ENCODE measurements at places on chromosomes 7 and 10. TPM values are rescaled to one million over a fixed set of nuclear protein-coding genes. Genes with fewer than 3 reads are reported as not detected.

DNA sequence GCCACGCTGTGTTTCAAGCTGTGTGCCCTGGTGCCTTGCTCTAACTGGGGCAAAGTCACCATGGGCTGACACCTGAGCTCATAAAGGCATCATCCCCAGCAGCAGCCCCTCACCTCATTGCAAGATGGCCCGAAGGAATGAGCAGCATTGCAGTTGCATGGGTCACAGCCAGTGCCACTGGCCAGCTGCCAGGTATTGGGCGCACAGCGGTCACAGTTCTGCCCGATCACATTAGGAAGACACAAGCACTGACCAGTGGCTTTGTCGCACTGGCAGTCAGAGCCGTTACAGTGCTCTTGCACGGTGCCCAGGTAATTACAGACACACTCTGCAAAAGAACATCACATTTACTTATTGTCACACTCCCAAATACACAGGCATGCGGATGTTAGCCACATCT is 51.1 kb downstream of the LAMB1 start:
- H3K36me3 ChIP-seq, result no peaks in the 10 kb centered on the region
- H3K4me1 ChIP-seq, result no peaks in the 10 kb centered on the region
- H3K27me3 ChIP-seq, result no peaks in the 10 kb centered on the region
- DNase-seq, result no peak
- no peak overlapping the region for H3K4me3 ChIP-seq

GRCh38 chr10:75904499-75905283 is 473.3 kb downstream of the LRMDA start:
- no peak overlapping the region for H3K4me3 ChIP-seq
- H3K27me3 ChIP-seq, result no peaks in the 10 kb centered on the region
- no peaks in the 10 kb centered on the region for H3K36me3 ChIP-seq
- no peaks in the 10 kb centered on the region for H3K4me1 ChIP-seq
- DNase-seq, result no peak
- no peak overlapping the region for H3K27ac ChIP-seq

GRCh38 chr7:92731335-92732063 is 104.9 kb downstream of the CDK6 start:
- no peak for DNase-seq
- no peaks in the 10 kb centered on the region for H3K27me3 ChIP-seq
- no peak overlapping the region for H3K27ac ChIP-seq
- no peak overlapping the region for H3K4me3 ChIP-seq

DNA sequence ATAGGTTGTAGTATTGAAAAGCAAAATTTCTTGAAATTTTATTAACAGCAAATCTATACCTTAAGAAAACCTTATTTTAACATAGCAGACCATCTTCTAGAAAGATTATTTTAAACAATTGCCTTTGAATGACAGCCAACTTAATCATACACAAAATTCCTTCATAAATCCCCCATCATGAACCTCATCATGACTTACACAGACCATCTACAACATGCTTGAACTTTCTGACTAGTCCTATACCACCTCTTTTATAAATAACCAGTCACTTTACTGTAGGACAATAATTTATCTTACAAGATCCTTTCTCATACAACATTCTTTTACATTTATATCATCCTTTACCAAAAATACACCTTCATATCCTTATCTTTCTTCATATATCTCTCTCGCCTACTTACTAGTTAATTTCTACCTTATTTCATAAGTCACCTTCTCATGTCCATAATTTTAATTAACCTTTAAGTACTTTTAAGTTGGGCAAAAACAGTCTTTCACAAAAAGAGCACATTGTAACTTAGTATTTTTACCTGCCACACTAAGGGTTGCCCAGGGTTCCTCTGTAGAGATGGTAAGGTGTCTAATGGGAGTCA is 16.6 kb upstream of the PTN start:
- peaks cover 3% of the 10 kb centered on the region for H3K36me3 ChIP-seq
- H3K4me3 ChIP-seq, result no peak overlapping the region
- H3K27ac ChIP-seq, result no peak overlapping the region
- no peak for DNase-seq
- H3K27me3 ChIP-seq, result no peaks in the 10 kb centered on the region
- H3K4me1 ChIP-seq, result no peaks in the 10 kb centered on the region

- H3K4me1 ChIP-seq, result no peaks in the 10 kb centered on the region
- H3K27me3 ChIP-seq, result no peaks in the 10 kb centered on the region
- H3K36me3 ChIP-seq, result no peaks in the 10 kb centered on the region
- no peak for DNase-seq
Observed at GRCh38 chr10:5658871-5659618, 7.3 kb downstream of the ASB13 start.

GRCh38 chr7:70098905-70099672 is 500.8 kb downstream of the AUTS2 start:
- no peak overlapping the region for H3K27ac ChIP-seq
- H3K4me3 ChIP-seq, result no peak overlapping the region
- DNase-seq, result no peak
- H3K4me1 ChIP-seq, result no peaks in the 10 kb centered on the region
- no peaks in the 10 kb centered on the region for H3K36me3 ChIP-seq

GRCh38 chr10:86284355-86285105 is 82.1 kb downstream of the GRID1 start:
- DNase-seq, result no peak
- H3K4me1 ChIP-seq, result no peaks in the 10 kb centered on the region
- H3K27ac ChIP-seq, result no peak overlapping the region
- no peaks in the 10 kb centered on the region for H3K36me3 ChIP-seq
- H3K27me3 ChIP-seq, result no peaks in the 10 kb centered on the region

DNA sequence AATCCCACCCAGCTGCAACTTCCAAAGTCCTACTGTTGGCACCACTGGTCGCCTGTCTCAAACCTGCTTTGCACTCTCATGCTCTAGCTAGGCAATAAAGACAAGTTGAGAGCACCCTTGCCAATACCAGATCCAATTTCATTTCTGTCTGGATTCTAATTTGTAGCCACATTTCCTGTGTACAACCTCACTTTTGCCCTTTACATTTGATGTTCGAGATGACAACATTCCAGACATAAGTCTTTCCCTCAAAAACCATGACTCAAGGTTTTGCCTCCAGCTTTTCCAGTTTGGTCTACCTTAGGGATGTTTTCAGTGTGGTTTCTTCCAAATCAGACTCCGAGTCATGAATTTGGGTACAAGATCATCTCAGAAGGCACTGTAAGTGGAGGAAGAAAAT is 309.0 kb downstream of the GPAM start:
- H3K27me3 ChIP-seq, result no peaks in the 10 kb centered on the region
- no peak overlapping the region for H3K4me3 ChIP-seq
- H3K36me3 ChIP-seq, result no peaks in the 10 kb centered on the region
- no peak overlapping the region for H3K27ac ChIP-seq
- no peaks in the 10 kb centered on the region for H3K4me1 ChIP-seq

DNA sequence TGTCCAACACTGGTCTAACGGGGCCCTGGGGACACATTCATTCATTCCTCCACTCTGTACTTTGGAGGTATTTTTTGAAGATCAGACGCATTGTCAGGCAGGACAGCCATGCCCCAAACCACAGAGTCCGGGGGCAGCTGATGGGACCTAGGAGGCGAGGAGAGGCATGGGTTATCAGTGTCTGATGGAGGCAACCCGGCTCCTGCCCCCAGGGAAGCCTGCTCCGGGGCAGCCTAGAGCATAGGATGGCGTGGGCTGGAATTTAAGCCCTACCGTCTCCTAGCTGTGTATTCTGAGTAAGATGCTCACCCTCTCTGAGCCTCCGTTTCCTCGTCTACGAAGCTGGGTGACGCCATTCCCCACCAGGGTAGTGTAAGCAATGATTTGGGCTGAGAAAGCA is 55.4 kb upstream of the ELN start:
- DNase-seq, result no peak
- H3K27ac ChIP-seq, result no peak overlapping the region
- no peaks in the 10 kb centered on the region for H3K27me3 ChIP-seq
- no peaks in the 10 kb centered on the region for H3K4me1 ChIP-seq
- no peak overlapping the region for H3K4me3 ChIP-seq

GRCh38 chr7:34191771-34192479 is 286.6 kb downstream of the BMPER start:
- DNase-seq, result no peak
- no peaks in the 10 kb centered on the region for H3K27me3 ChIP-seq
- H3K27ac ChIP-seq, result no peak overlapping the region
- H3K36me3 ChIP-seq, result no peaks in the 10 kb centered on the region
- H3K4me3 ChIP-seq, result no peak overlapping the region
- H3K4me1 ChIP-seq, result no peaks in the 10 kb centered on the region

DNA sequence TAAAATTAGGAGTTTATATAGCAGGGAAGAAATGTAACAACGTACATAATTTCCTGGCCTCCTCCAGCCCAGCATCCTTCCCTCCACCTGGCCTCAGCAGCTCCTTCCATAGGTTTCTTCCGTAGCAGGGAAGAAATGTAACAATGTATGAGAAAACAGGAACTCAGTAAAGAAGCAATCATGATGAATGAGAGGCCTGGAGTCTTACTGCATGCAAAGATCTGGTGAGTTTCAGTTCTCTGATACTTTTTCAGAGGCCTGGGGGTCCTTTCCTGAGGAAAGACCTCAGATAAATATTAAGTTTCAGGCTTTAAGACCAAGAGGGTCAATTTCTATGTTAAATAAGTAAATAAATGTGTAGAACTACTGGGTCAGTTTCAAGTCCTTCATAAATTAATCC is 155.7 kb upstream of the C7orf33 start:
- no peaks in the 10 kb centered on the region for H3K36me3 ChIP-seq
- no peak overlapping the region for H3K4me3 ChIP-seq
- no peak overlapping the region for H3K27ac ChIP-seq
- DNase-seq, result no peak

- DNase-seq, result no peak
- no peaks in the 10 kb centered on the region for H3K4me1 ChIP-seq
- H3K27me3 ChIP-seq, result no peaks in the 10 kb centered on the region
Observed at GRCh38 chr10:130053561-130053960, 57.1 kb downstream of the C10orf143 start.

GRCh38 chr7:116955801-116956476 is 2.6 kb downstream of the ST7 start:
- no peaks in the 10 kb centered on the region for H3K27me3 ChIP-seq
- no peaks in the 10 kb centered on the region for H3K36me3 ChIP-seq
- no peak overlapping the region for H3K4me3 ChIP-seq
- H3K27ac ChIP-seq, result peak overlapping the region; percentile 93
- peaks cover 2% of the 10 kb centered on the region for H3K4me1 ChIP-seq

DNA sequence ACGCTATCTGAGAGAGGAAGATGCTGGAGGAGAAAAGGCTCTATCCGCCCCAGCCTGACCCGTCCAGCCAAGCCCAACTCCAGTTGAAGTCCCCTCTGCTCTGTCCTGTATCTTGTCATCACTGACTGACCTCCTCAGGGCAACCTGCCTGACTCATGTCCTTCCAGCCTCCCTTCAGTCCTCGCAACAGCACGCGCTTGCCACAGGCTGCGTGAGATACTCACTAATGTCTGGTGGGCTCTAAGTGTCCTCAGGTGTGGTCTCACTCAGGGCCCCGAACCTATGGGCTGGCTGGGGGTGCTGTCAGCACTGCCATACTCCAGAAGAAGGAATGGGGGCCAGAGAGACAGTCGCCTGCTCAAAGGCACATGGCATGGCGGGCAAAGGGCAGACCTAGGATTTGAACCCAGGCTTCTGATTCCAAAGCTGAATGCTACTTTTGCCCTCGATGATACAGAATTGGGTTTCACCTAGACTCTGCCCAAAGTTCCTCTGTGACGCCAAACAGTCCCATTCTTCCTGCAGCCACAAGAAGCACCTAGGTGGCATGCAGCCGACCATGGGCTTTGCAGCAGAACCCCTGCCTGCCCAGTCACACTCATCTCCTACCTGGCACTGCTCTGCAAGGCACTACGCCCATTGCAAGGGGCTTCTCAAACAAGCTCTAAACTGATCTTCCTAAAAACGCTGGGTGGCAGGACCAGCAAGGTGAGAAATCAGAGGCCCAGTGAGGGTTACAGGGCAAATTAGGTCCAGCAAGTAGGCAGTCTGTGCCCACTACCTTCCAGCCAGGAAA is 8.5 kb downstream of the FAM53B start:
- no peaks in the 10 kb centered on the region for H3K36me3 ChIP-seq
- no peaks in the 10 kb centered on the region for H3K27me3 ChIP-seq

DNA sequence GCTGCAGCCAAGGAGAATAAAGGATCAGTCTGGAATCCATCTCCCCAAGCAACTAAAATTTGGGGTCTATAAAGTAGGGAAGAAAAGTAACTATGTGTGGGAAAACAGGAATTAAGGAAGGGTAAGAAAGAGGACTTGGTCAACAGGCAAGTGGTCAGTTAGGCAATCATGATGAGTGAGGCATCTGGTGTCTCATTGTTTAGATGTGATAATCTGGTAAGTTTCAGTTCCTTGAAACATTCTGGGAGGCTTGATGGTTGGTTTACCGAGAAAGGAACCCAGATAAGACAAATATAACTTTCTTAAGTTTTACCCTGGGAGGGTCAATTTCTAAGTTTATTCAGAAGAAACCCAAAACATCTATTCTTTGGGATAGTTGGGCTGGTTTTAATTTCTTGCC is 22.3 kb downstream of the HYAL4 start:
- H3K4me3 ChIP-seq, result no peak overlapping the region
- H3K27ac ChIP-seq, result no peak overlapping the region
- H3K36me3 ChIP-seq, result no peaks in the 10 kb centered on the region
- DNase-seq, result no peak
- no peaks in the 10 kb centered on the region for H3K27me3 ChIP-seq

GRCh38 chr7:87032604-87033339 is 26.7 kb downstream of the ELAPOR2 start:
- no peak for DNase-seq
- no peak overlapping the region for H3K4me3 ChIP-seq

GRCh38 chr7:45240273-45240771 is 82.7 kb downstream of the RAMP3 start:
- H3K27me3 ChIP-seq, result no peaks in the 10 kb centered on the region
- peak; percentile 57 for DNase-seq
- H3K36me3 ChIP-seq, result no peaks in the 10 kb centered on the region
- no peak overlapping the region for H3K4me3 ChIP-seq
- H3K27ac ChIP-seq, result no peak overlapping the region

- H3K4me1 ChIP-seq, result peaks cover 6% of the 10 kb centered on the region
- H3K4me3 ChIP-seq, result peak overlapping the region; percentile 72
- H3K27ac ChIP-seq, result no peak overlapping the region
- H3K36me3 ChIP-seq, result no peaks in the 10 kb centered on the region
Observed at GRCh38 chr10:89302625-89303024, 779 bp downstream of the IFIT2 start.

- H3K4me3 ChIP-seq, result no peak overlapping the region
- H3K4me1 ChIP-seq, result no peaks in the 10 kb centered on the region
- no peaks in the 10 kb centered on the region for H3K27me3 ChIP-seq
- no peaks in the 10 kb centered on the region for H3K36me3 ChIP-seq
- H3K27ac ChIP-seq, result no peak overlapping the region
Observed at GRCh38 chr10:71868192-71868697, 17.2 kb upstream of the PSAP start.

DNA sequence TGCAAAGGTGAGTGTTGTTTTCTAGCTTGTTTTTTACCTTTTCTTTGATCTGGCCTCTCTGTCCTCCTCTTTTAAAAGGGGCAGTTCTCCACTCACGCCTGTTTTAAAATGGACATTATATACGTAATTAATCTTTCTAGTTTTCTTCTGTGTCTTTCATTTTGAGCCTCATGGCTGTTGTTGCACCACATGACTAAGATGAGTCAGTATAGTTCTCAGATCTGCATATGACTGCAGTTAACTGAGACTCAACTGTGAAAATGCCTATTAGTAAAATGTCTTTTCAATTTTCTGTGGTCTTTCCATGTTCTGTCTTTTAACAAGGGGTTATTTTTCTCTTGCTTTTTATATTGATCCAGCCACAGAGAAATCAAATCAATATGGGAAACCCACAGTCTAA is 296.1 kb downstream of the CDK14 start:
- H3K4me3 ChIP-seq, result no peak overlapping the region
- DNase-seq, result no peak
- no peaks in the 10 kb centered on the region for H3K4me1 ChIP-seq
- H3K36me3 ChIP-seq, result no peaks in the 10 kb centered on the region

COL28A1 gene
- total RNA-seq, result 1.6 TPM

TSPAN12 gene
- 14.3 TPM for total RNA-seq

LDB1 gene
- 67.3 TPM for total RNA-seq

WAC gene
- 149 TPM for total RNA-seq

STAG3 gene
- total RNA-seq, result 1.5 TPM

DDC gene
- total RNA-seq, result not detected

VIM gene
- 5,947 TPM for total RNA-seq

GCC1 gene
- 13.6 TPM for total RNA-seq
